Activated naive CD4-positive, alpha-beta T cell treated with anti-CD3 and anti-CD28 coated beads for 36 hours (primary cell): ENCODE measurements at places on chromosomes 2 and 18.

DNA sequence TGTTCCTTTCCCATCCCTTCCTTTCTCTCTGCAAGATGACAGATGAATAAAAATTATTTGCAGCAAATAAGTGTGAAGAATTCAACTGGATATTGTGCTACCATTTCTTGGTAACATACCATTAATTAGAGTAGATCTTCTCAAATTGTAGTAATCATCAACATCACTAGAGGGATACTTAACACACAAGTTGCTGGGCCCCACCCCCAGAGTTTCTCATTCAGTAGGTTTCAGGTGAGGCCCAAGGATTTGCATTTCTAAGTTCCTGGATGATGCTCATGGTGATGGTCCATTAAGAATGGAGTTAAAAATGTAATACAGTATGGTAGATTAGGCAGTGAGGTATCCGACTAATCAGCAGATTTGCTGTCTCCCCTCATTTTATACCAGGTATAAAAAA lies 594.0 kb downstream of the ERBB4 start:
- no peaks in the 10 kb centered on the region for H3K27me3 ChIP-seq
- H3K36me3 ChIP-seq = no peaks in the 10 kb centered on the region
- H3K4me3 ChIP-seq = no peak overlapping the region
- no peaks in the 10 kb centered on the region for H3K4me1 ChIP-seq
- no peak overlapping the region for H3K27ac ChIP-seq
- no peak for DNase-seq

DNA sequence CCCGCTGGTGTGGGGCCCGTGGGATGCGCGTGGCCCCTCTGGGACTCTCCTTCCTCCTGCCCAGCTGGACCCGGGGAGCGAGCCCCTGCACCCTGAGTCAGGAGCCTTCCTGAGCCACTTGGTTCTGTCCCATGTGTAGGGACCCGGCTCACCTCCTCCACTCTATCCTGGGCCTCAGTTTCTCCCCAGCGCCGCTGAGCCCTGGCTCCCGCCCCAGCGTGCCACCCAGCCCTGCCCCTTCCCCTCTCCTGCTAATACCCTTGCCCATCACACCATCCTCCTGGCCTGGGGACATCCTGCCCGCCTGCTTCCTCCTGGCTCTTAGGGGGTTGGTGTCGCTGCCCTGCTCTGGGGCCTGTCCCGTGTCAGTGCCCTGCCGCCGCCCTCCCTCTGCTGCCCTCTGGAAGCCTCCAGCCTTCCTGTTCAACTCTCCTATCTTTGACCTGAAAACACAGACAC lies 24.8 kb downstream of the GPC1 start:
- no peaks in the 10 kb centered on the region for H3K4me1 ChIP-seq
- H3K36me3 ChIP-seq = no peaks in the 10 kb centered on the region
- H3K4me3 ChIP-seq = no peak overlapping the region
- H3K27ac ChIP-seq = no peak overlapping the region
- peak; percentile 1 for DNase-seq

- no peaks in the 10 kb centered on the region for H3K27me3 ChIP-seq
- no peak overlapping the region for H3K27ac ChIP-seq
- DNase-seq = no peak
Measured at GRCh38 chr2:53802617-53803151, 15.8 kb downstream of the ERLEC1 start.

DNA sequence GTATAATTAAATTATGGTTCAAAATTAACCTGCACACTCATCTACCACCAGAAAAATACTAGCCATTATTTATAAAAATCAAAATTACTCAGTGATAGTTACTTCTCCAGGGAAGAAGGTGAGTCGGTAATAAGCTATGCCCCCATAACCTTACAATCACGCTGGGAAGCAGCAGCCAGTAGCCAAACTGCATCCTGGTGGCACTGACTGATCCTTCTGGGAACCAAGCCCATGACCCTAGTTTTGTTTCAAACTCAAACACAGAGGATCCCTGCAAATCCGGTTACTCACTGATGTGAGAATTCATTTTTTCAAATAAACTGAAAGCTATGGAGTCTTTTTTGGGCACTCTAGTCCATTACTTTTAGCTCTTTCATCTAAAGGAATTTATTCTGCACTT lies 88.2 kb upstream of the VWC2L start:
- H3K27me3 ChIP-seq = no peaks in the 10 kb centered on the region
- no peaks in the 10 kb centered on the region for H3K36me3 ChIP-seq
- H3K27ac ChIP-seq = no peak overlapping the region
- no peak for DNase-seq

DNA sequence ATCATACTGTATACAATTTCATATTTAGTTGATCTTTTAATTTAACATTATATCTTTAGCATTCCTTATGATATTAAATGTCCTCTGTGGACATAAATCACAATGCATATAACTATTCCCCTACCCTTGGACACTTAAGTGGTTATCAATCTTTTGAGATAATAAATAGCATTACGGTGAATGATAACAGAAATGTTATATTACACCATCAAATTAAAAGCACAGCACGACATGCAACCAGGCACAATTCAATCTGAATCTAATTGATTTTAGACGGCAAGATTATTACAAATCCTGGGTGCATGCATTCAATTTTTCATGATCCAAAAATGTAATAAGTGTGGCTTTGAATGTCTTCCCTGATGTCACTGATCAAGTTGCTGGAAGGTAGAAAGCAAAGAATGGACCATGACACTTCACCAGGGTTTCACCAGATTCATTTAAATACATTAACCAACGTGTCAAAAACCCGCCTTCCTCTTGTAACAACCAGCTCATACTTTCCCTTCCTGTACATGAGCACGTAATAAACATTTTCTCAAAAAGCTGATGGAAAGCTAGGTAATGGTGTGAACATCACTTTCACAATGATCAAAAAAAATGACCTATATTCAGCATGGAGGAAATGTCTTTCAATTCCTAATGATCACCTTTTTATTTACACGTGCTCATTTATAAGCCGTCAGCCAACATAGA lies 513.7 kb upstream of the ID2 start:
- no peak for DNase-seq
- H3K36me3 ChIP-seq = no peaks in the 10 kb centered on the region
- peaks cover 1% of the 10 kb centered on the region for H3K27me3 ChIP-seq
- H3K4me3 ChIP-seq = no peak overlapping the region
- H3K27ac ChIP-seq = no peak overlapping the region
- H3K4me1 ChIP-seq = peaks cover 10% of the 10 kb centered on the region
